Stimulated activated CD8-positive, alpha-beta memory T cell treated with anti-CD3 and anti-CD28 coated beads, Interleukin-2, amount 100 ng/mL, for 1 hour (primary cell): ENCODE measurements at places on chromosomes 13 and 19.

DNA sequence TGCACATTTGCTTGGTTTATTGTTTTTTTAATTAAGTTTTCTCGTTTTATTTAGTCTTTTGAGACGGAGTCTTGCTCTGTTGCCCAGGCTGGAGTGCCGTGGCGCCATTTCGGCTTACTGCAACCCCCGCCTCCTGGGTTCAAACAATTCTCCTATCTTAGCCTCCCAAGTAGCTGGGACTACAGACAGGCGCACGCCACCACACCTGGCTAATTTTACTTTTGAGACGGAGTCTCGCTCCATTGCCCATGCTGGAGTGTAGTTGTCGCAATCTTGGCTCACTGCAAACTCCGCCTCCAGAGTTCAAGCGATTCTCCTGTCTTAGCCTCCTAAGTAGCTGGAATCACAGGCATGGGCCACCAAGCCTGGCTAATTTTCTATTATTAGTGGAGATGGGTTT is 1.3 kb downstream of the RPS9 start:
- DNase-seq, result no peak

DNA sequence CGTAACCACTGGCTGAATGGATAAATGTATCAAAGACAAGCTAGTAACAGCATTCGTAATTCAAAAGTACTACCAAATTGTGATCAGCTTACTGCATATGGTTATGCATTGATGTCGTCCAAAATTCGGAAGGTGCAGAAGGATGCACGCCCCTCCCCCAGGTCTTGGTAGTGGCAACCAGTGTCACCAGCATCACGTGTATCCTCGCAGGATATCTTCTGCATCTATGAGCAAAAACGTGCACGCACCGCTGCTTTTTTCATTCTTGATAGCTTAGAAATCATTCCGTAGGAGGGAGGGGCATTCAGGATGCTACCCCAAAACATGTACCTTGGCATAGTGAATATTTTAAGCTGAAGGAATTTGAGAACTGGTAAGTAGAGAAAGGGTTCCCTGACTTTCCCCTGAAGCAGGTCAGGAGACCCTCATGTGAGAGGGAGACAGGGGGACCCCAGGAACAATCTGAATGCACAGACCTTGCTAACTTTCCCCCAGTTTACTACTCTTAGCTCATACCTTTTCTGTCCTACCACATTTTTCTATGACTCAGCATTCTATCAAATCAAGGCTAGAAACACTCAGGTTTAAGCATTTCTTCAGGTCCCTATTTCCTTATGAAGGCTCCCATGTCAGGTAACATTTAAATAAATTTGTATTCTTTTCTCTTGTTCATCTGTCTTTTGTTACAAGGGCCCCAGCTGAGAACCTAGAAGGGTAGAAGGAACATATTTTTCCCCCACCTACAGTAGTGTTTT is 61.2 kb upstream of the TM9SF2 start:
- no peak for DNase-seq

GRCh38 chr13:100529666-100530377 is 58.8 kb downstream of the GGACT start:
- DNase-seq, result no peak

GRCh38 chr13:33188093-33188882 is 97.3 kb downstream of the STARD13 start:
- DNase-seq, result no peak

DNA sequence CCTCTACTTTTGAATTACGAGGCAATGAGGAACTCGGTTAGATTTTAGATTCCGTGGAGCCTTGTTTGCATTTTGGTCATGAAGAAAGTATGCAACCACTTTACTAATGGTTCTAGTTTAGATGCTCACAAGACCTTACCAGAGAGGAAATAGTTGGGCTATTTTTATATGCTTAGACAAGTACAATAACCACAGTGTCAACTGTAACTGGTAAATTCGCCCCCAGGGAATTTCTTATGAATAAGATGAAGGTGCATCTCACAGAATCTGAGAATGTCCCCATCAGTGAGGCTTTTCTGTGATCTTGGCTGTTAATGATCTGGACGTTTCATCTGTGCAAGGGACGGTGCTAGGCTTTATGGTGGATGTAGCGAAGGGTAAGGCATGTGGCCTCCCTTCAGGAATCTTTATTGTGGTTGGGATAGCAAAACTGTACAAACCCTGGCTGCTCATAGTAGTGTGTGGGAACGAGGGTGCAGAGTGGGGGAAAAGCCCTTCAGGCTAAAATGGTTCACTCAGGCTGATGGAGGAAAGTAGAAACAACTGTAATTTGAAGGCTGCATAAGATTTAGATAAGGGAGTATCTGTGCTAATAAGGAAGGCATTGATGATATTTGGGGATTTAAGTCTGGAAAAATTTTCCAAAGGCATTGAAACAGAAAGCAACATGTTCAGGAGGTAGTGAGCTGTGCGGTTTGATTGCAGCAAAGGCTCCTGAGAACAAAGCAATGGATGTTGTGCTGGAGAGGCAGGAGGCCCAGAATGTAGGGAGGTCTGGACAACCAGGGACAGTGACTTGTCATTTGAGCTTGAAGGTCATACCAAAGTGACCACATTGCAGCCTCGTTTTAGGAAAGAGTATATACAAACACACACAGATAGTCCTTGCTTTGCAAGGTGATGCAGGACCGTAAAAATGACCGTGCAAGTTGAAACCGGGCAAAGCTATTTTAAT is 28.4 kb downstream of the UBAC2 start:
- DNase-seq, result no peak

- no peak for DNase-seq
Observed at GRCh38 chr13:33452873-33453517, 167.4 kb upstream of the STARD13 start.

DNA sequence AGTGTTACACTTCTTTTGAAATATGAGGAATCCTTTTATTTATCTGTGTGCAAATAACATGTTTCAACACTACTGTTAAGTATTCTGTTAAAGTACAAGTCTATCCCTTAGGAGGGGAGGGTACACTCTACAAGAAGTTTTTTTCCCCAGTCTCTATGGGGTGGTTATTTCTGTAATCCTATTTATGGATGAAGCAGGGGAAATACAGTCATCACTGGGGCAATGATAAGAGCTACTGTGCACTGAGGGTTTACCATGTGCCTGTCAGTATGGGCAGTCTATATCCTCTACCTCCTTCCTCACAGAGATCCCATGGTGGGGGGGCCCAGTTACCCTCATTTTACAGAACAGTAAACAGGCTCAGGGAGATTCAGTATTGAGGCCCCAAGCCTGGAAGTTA is 16.6 kb upstream of the TRIM13 start:
- no peak for DNase-seq

DNA sequence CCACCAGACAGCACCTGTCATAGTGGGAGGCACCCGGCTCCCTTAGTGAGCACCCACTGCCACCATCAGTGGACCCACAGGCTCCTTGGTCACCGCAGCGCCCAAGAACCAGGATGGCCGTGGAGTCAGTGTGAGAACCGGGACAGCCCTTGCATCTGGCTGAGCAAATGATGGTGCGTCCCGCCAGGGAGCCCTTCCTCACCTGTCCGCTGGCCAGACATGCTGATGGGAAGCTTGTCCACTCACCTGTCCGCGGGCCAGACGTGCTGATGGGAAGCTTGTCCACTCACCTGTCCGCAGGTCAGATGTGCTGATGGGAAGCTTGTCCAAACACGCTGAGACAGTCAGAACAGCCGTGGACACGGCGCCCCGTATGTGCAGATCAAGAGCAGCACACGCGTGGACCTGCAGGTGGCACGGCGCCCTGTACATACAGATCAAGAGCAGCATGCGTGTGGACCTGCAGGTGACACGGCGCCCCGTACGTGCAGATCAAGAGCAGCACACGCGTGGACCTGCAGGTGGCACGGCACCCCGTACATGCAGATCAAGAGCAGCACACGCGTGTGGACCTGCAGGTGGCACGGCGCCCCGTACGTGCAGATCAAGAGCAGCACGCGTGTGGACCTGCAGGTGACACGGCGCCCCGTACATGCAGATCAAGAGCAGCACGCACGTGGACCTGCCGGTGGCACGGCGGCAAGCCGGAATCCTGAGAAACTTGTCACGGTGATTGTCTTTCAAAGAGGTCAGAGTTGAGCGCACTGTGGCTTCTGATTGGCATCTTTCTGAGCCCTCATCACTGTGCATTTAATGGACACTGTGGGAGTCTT is 40.7 kb upstream of the DCUN1D2 start:
- DNase-seq, result no peak

DNA sequence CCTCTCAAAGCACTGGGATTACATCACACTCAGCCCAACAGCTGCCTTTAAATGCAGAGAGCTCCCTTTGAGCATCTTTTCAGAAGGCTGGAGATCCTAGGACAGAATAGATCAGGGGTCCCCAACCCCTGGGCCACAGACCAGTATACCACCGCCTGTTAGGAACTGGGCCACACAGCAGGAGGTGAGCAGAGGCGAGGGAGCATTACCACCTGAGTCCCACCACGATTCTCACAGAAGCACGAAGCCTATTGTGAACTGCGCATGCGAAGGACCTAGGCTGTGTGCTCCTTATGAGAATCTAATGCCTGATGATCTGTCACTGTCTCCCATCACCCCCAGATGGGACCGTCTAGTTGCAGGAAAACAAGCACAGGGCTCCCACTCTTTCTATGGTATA is 2.2 kb upstream of the WTIP start:
- DNase-seq, result no peak

DNA sequence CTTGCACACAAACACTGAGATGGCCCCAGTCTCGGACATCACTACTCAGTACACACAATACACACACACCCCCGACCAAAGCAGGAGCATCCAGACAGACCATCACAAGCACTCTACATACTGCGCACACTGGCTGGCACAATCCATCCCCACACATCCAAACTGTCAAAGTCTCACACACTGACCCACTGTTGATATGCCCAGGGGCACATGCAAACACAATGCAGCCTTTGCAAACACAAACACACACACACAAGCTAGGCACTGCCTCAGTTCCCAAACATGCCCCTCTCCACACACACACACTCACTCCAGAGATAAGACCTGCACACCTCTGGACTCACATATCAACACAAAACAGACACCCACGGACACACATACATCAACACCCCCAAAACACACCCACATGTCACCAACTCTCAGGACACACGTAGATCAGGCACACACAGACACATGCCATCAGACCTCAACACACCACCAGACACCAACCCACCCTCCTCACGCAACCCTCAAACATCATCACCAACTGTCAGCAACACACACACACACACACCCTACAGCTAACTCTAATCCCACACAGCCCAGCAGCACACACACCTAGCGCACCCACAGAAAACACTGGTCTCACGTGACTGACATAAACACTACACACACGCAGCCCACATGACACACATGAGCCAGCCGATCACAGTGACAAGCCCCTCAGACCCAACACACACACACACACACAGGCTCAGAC is 1.9 kb downstream of the BBC3 start:
- no peak for DNase-seq

- no peak for DNase-seq
Observed at GRCh38 chr19:6087074-6087571, 23.2 kb downstream of the RFX2 start.
